ENCODE measurements at places on chromosomes 16 and 17.

DNA sequence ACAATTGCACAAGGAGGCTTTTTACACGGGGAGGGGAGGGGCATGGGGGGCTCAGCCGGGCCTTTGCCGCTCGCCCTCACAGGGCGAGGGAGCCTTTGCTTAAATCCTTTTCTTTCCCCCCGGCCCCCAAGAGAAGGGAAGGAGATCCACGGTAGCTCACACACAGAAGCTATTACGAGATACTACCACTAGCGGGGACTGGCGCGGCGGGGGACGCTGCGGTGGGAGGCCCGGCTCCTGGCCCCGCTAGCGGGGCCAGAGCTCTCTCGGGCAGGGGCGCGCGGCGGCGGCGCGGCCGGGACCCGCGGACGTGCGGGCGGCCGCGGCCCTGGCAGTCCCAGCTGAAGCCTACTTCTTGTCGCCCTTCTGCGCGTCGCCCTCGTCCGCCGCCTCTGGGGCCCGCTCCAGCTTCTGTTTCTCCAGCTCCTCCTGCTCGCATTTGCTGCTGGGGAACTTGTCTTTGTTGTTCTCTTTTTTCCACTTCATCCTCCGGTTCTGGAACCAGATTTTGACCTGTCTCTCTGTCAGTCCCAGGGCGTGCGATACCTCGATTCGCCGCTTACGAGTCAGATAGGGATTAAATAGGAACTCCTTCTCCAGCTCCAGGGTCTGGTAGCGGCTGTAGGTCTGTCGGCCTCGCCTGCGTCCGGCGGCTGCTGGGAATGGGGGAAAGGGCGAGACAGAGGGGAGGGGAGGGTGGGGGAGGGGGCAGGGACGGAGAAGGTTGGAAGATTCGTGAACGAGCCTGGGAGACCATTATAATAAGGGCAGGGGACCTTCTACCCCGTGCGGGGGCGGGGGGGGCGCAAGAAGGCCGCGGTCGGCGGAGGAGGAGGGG is 2.0 kb downstream of the HOXB8 start:
- DNase-seq: no peak

- no peak for DNase-seq
These were observed 509 bp upstream of the ATAD5 start for GRCh38 chr17:30831257-30831656.

- DNase-seq: no peak
These were observed 179.1 kb upstream of the CHMP6 start for GRCh38 chr17:80812362-80813088.

DNA sequence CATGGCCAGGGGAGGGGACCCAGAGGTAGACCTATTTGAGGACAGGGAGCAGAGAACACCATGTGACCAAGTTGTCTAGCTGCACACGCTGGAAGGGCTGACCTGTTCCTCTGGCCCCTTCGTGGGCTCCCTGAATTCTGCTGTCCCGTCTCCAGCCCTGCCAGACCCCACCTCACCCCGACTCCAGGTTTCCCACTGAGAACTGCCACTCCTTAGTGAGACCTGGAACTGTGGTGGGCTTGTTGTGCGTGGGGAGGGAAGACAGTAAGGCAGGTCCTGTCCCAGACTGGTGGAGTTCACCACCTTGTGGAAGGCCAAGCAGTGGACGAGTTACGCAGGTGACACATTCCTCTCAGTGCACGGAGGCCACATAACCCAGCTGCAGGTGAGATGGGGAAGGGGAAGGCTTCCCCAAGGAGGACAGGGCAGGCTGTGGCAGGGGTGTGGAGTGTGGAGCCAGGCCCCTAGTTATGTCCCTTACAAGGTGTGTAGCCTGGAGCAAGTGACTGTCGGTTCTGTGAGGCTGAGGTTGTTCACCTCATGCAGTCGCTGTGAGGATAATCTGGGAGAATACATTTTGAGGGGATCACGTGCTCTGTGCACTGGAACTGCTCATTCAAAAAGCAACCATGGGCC is 54.7 kb downstream of the USP22 start:
- no peak for DNase-seq

DNA sequence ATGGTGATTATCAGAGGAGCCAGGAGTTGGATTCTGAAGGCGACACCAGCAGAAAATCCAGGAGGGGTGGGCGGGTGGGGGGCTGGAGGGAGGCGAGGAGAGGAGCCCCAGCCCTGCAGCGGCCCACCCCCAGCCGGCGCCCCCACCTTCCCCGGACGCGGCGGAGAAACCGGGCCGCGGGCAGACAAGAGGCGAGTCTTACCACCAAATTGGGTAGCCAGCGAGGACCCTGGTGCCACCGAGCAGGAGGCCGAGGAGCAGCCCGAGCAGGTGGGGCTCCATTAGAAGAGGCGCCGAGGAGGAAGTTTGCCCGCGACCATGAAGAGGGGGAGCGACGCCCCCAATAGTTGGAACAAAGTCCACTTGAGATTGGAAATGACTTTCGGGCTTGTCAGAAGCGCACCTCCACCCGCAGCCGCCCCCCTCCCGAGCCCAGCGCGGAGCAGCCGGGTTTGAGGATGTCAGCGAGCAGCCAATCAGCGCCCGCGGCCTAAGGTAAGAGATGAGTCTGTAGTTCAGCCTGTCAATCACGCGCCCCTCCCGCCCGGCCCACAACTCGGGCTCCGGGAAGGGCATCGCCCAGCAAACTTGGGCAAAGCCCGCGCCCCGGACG is at the start of gene WNT3:
WNT3 (minus strand) TSS at position 377 of the 613 bp plus-strand sequence; CDS start at position 282, 95 bp downstream.
- peak; percentile 41 for DNase-seq

DNA sequence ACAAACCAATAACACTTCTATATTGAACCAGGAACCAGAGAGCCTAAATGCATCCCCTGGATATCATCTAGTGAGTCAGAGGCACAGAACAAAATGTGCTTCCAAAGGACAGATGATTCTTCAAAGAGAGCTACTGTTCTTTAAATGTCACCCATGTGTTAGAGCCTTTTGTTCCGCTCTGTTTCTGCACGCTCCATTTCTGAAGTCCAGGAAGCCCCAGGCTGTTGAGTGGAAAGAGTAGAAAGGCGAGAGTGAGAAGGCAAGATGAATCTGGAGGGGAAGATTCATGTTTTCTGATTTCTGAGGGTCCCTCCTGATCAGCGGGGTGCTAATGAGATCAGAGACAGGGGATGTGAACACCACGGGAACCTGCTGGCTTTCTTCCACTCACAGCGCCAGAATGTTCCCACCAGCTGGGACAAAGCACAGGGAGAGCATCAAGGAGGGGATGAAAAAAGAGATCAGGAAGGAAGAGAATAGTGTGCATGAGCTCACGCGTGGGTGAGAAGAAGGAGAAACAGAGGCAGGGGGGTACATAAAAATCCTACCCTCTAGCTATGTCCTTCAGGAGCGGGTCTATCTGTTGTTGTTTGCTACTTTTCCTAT is 559.9 kb upstream of the HSBP1 start:
- no peak for DNase-seq

- no peak for DNase-seq
These were observed 827 bp downstream of the CDK10 start for GRCh38 chr16:89687092-89687940.

GRCh38 chr17:67481808-67482207 is 104.7 kb downstream of the PITPNC1 start:
- no peak for DNase-seq

- no peak for DNase-seq
These were observed 7.8 kb downstream of the SYCE1L start for GRCh38 chr16:77207030-77207429.

GRCh38 chr17:63440127-63440769 is 5.9 kb downstream of the CYB561 start:
- DNase-seq: no peak

DNA sequence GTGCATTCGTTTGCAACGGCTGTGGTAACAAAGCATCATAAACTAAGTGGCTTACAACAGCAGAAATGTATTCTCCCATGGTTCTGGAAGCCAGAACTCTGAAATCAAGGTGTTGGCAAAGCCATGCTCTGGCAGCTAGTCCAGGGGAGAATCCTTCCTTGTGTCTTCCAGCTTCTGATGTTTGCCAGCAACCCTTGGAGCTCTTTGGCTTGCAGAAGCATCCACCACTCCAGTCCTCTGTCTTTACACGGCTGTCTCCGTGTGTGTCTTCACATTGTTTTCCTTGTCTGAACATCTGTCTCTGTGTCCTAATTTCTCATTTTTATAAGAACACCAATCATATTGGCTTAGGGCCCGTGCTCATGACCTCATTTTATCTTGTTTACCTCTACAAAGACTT is 265.3 kb upstream of the HSBP1 start:
- DNase-seq: no peak

DNA sequence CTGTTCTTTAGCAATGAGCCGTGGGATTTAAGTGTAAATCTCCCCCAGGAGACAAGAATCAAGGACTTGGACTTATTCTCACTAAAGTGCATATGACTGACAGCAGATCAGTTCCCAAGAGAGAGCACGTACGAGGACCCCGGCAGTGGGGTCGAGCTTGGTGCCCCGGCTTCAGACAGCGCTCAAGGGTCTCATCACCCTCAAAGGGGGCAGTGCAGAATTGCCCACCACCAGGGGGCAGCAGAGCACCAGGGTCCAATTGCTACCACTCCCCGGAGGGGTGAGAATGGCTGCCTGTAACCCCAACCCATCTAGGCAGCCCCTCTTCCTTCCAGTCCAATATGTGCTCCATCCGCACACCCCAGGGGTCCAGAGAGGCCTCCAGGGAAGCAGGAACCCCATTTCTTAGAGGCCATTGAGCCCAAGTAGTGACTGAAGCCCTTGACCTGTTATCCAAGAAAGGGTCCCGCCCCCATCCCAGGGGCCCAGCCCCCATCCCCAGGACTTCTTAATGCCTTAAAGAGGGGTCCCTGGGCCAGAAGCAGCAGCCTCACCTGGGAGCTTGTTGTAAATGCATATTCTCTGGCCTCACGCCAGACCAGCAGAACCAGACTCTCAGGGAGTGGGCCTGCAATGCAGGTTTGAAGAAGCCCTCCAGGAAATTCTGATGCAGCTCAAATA is 86.1 kb downstream of the ZDHHC7 start:
- DNase-seq: peak; percentile 76

GRCh38 chr17:82915010-82915756 is 75.4 kb upstream of the ZNF750 start:
- DNase-seq: no peak

GRCh38 chr16:70570967-70571570 is 47.5 kb downstream of the SF3B3 start:
- no peak for DNase-seq

DNA sequence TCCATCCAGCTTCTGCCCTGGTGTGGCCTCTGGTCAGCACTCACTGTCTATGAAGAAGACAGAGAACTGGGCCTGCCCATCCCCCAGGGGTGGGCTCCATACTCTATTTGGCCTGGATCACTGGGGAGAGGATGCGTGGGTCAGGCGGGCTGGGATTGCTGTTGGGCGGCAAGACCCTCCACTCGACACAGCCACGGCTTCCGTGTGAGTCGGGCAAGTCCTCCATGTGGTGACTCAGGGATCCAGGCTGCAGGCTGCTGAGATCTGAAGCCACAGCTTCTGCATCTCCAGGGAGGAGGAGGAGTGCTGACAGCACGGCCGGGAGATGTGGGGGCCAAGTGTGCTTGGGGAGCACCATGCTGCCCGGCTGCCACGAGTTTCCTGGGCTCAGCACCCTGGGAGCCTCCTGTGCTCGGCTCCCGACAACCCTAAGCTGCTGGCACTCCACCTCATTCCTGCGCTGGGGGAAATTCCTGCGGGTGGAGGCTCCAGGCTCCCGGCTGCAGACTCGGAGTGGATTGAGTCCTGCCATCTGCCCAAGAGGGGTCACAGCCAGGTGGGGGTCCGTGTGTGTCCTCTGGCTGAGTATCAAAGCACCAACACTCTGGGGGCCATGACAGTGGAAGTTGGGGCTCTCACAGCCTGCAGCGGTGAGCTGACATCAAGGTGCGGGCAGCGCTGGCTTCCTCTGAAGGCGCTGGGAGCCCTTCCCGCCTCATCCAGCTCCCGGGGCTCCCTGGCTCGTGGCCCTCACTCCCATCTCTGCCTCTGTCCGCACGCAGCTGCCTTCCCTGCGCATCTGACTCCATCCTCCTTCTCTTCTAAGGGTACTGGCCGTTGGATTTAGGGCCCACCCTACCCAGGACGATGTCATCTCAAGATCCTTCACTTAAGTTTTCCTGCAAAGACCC is 24.4 kb upstream of the CBFA2T3 start:
- DNase-seq: no peak

DNA sequence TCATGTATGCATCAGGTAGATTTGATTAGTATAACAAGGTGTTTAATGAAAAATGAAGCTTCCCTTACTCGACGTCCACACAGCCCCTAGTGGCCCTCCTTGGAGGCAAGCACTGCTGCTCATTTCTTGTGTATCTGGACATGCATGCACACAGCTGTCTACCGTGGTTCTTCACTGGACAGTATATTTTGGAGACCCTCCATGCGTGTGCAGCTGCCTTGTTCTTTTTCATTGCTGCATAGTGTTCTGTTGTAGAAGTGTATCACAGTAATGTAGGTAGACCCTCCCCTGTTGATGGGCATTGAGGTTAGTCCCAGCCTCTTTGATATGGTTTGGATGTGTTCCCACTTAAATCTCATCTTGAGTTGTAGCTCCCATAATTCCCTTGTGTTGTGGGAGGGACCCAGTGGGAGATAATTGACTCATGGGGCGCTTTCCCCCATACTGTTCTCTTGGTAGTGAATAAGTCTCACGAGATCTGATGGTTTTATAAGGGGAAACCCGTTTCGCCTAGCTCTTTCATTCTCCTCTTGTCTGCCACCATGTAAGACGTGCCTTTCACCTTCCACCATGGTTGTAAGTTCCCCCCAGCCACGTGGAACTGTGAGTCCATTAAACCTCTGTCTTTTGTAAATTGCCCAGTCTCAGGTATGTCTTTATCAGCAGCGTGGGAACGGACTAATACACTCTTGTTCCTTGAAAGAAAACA is 6.3 kb downstream of the CMIP start:
- no peak for DNase-seq

DNA sequence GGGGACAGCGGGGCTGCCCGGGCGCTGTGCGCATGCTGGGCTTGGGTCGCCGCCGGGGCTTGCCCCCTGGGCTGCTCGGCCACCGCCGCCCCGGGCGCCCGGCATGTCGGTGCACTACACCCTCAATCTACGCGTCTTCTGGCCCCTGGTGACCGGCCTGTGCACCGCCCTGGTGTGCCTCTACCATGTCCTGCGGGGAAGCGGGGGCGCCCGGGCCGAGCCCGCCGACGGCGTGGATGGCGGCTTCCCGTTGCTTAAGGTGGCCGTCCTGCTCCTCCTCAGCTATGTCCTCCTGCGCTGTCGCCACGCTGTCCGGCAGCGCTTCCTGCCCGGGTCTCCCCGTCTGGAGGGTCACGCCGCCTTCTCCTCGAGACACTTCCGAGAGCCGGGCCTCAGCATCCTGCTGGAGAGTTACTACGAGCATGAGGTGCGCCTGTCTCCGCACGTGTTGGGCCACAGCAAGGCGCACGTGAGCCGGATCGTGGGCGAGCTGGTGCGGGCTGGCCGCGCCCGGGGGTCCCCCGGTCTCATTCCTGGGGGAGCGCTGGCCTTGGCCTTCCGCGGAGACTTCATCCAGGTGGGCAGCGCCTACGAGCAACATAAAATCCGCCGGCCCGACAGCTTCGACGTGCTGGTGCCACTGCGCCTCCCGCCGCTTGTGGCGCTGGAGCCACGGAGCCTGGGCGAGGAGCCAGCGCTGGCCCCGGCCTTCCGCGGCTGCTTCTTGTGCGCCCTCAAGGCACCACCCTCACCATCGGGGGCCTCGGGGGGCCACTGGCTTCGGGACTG is 789 bp downstream of the ITPRIPL2 start:
- peak; percentile 74 for DNase-seq

GRCh38 chr17:61205931-61206330 is 193.7 kb upstream of the TBX2 start:
- DNase-seq: no peak

GRCh38 chr16:27310576-27311447 is 3.0 kb upstream of the IL4R start:
- no peak for DNase-seq
